Activated CD4-positive, alpha-beta T cell treated with anti-CD3 and anti-CD28 coated beads for 36 hours (primary cell): ENCODE measurements at places on chromosomes 2 and 18. TPM values are rescaled to one million over a fixed set of nuclear protein-coding genes. Genes with fewer than 3 reads are reported as not detected.

DNA sequence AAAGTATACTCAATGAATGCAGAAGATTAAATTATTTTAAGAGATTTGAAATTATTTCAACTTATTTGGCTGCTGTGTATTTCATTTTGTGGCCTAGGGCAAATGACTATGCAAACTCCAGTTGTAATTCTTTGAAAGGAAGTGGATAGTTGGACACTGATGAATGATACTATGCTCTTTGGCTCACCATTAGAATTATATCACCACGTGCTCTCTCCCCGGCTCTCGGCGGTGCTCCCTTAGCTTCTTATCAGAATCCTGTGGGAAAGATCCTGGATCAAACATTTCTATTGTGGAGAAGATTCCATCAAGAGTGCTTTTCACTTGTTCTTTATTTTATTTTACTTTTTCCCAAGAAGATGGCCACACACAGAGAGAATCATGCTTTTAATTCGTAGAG is 55.2 kb downstream of the ADCYAP1 start:
- DNase-seq, result no peak
- H3K4me3 ChIP-seq, result no peak overlapping the region
- H3K36me3 ChIP-seq, result no peaks in the 10 kb centered on the region
- peaks cover 4% of the 10 kb centered on the region for H3K4me1 ChIP-seq

The MAIP1 gene
- 26.1 TPM for total RNA-seq

DNA sequence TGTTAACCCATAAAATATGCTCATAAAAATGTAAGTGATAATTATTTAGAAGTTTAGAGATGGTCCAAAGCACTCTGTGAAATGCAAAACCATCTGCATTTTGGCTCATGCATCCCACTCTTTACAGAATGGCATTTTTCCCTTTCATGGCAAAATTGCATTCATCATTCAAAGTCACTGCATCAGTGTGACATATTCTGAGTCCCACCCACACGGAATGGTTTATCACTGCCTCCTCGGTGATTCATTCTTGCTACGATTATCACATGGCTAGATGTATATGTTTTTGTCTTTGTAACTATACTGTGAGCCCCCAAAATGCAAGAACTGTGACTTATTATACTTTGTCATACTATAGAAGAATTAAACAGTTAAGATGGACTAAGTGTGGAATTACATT is 293.0 kb downstream of the LRATD1 start:
- no peak overlapping the region for H3K27ac ChIP-seq
- H3K4me1 ChIP-seq, result no peaks in the 10 kb centered on the region
- no peak overlapping the region for H3K4me3 ChIP-seq
- H3K27me3 ChIP-seq, result peaks cover 4% of the 10 kb centered on the region
- DNase-seq, result no peak
- H3K36me3 ChIP-seq, result no peaks in the 10 kb centered on the region

DNA sequence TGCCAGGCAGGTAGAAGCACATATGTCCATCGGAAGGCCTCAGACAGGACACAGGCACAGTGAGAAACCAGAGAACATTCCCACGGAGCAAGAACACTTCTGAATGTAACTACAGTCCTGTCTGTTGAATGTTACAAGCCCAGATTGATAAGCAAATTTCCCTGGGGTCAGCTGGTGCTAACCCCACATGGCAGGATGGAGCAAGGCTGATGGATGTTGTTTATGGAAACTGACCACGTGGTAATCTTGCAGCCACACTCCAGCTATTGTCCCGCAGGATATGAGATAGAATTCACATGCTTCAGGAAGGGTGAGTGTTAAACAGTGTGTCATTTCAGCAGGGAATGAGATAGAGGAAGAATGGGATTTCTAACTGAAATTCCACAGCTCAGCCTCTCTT is 138.8 kb upstream of the COPS8 start:
- DNase-seq, result no peak
- no peaks in the 10 kb centered on the region for H3K4me1 ChIP-seq

The STRADB gene
- 20.5 TPM for total RNA-seq

- H3K4me3 ChIP-seq, result no peak overlapping the region
- no peak overlapping the region for H3K27ac ChIP-seq
- no peaks in the 10 kb centered on the region for H3K4me1 ChIP-seq
- no peaks in the 10 kb centered on the region for H3K36me3 ChIP-seq
Measured at GRCh38 chr2:58896638-58897037, 655.5 kb upstream of the FANCL start.

The CEBPZOS gene
- 46.6 TPM for total RNA-seq

DNA sequence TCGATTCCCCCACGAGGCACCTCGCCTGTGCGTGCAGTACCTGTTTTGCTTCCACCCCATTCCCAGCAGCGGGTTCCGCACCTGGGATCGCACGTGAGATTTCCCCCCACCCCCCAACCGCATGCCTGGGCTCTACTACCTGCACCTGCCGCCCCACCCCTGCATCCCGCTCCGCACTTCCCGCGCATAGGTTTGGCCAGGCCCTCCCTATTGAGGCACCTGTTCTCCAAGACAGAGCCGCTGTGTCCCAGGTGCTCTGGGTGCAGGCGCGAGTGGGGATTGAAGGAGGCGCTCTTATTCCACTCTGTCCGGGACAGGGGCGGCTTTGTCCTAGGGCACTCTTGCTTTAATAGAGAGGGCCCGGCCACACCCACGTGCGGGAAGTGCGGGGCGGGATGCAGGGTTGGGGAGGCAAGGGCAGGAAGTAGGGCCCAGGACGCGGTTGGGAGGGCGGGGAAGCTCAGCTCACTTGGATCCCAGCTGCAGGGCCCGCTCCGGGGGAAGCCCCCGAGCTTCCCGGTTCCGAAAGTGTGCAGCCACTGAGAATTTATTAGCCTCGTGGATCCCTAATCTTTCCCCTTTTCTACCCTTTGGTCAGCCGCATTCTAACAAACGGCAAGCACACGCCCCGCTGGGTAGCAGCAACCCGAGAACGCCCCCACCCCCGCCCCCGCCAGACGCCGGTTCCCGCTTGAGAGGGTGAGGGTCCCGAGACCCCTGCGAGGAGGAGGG is 670 bp upstream of the MOCOS start:
- H3K4me1 ChIP-seq, result peaks cover 6% of the 10 kb centered on the region
- peak overlapping the region; percentile 66 for H3K4me3 ChIP-seq
- no peak overlapping the region for H3K27ac ChIP-seq
- H3K36me3 ChIP-seq, result no peaks in the 10 kb centered on the region

The VIT gene
- not detected for total RNA-seq

DNA sequence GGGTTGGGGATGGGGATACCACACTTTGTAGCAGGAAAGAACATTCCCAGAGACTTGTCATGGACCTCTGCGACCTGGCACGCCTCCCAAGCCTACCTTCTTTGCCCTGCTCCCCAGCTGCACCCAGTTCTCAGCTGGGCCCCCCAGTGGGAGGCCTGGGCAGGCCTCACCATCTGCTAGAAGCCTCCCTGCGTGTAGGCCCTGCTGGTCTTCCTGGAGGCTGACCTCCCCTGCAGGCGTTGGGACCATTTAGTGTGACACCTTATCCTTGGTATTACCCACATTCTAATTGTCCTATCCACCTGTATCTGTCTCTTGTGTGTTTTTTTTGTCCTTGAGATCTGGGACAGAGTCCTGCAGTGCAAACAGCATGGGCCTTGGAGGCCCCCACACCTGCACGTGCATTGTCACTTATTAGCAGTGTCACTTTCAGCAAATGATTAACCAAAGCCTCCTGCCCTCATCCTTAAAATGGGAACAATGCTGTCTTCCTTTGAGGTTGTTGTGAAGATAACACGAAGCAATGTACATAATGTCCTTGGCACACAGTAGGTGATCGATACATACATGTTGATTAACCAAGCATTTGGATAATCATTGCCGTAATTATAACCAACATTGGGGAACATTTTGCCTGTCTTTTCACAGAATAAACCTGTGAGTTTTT is 77.2 kb downstream of the LIPG start:
- H3K4me1 ChIP-seq, result no peaks in the 10 kb centered on the region
- DNase-seq, result no peak

DNA sequence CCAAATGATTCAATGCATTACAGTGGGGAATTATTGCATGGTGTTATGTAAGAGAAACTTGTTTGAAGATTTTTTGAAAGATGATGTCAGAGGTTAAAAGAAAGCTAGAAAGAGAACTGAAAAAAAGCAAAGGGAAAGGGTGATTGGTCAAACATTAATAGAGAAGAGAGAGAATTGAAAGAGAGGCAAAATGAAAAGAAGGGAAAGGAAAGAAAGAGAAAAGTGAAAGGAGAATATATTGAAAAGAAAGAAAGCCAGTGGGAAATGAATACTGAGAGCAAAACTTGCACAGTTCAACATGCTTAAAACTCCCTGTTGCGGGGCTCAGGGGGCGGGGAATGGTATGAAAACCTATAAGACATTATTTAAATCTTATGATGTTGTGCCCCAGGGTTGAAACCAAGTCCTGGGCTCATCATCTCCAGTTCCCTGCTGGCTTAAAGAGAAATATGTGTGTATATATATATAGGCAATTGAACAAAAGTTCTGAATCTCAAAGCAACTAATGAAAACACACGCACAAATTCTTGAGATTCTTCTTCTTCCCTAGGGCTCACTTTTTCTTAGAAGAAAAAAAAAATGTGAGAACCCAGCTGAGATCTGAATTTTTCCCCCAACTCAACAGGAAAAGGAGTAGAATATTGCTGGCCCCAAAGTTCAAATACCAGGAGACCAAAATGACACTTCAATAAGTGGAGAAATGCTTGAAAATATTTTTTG is 2045.9 kb upstream of the CELF4 start:
- no peaks in the 10 kb centered on the region for H3K4me1 ChIP-seq
- H3K27ac ChIP-seq, result no peak overlapping the region
- no peak for DNase-seq
- no peaks in the 10 kb centered on the region for H3K36me3 ChIP-seq
- H3K4me3 ChIP-seq, result no peak overlapping the region

DNA sequence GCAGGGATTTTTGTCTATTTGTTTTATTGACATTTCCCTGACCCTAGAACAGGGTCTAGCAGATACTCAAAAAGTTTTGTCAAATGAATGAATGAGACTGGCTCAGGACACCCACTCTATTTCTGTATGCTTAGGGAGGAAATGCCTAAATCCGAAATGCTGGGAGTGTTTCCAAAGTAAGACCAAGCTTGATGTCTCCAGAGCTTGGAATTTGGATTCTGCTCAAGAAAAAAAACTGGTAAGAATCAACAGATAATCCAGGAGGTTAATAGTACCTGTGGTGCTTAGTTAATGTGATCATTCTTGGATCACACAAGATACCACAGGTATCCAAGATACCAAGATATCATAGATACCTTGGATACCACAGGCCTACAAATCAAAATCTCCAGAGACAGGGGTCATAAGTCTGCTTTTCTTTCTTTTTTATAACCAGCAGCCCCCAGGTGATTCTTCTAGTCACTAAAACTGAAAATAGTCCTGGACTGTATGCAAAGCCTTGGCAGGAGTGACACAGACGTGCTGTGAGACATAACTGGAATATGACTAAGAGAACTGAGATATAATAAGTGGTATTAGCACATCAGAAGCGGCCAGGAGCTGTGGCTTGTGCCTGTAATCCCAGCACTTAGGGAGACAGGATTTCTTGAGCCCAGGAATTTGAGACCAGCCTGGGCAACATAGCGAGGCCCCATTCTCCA is 39.9 kb upstream of the SP3 start:
- peak; percentile 49 for DNase-seq
- peaks cover 4% of the 10 kb centered on the region for H3K27me3 ChIP-seq
- H3K4me1 ChIP-seq, result peaks cover 8% of the 10 kb centered on the region
